ENCODE measurements at places on chromosomes 3 and 15.

DNA sequence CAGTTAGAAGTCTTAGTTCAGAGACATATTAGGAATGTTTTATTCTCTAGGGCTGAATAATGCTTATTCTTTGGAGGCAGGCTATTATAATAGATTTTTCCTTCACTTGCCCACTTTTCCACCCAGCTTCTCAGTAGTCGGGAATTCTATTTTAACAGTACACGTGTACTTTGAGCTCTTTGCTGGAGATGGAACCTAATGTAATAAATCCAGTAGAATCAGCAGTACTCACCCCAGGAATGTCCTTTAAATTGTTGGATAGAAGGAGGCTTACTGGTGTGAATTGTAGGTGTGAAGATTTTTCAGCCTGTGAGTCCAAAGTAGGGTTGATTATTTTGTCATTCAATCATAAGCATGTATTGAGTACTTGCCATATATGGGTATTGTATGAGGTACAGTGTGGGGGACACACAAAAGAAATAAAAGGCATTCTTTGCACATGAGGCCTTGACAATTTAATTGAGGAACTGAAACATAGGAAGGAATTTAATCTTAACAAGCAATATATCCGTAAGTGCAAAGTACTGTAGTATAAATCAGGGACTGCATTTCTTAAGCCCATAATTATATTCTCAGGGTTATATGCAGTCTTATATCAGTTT, 29.5 kb upstream of the MGA start:
- no peak for DNase-seq

DNA sequence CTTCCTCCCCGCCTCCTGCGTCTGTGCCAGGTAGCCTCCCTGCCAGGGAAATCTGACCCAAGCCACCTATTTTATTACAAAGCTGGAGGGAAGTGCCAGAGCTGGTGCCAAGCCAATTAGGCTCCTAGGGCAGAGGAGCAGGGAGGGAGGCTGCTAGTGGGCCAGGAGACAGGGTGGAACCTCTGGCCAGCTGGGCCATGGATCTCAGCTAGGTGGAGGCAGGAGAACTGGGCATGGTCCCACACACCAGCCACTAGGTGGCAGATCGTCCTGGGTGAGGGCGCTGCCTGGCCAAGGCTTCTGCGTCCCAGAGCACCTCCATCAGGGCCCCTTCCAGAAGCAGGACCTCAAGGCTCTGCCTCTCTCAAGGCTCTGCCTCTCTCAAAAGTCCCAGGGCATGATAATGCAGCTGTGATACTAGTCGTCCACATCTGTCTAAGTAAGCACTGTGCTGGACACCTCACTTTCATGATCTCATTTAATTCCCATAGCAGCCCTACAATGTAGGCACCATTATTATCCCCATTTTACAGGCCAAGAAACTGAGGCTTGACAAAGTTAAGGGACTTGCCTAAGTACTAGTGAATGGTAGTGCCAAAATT, 4.5 kb upstream of the RFT1 start:
- DNase-seq = peak; percentile 34

DNA sequence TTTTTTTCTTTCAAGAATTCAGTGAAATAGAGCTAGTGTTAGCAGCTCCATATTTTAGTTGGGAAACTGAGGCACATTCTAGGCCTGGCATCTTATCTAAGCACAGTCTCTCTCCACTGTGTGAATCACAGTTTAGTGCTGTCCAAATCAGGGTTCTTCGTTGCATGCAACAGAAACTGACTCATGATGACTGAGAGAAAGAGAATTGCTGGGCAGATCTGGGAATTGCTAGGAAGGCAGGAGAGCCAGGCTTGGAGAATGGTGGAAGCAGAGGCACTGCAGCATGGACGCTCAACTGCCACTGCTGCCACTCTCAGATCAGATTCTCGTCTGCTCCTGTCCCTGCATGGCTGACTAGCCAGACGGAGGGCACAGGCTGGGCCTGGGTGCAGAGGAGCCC, 40.7 kb upstream of the CHST2 start:
- DNase-seq = no peak

GRCh38 chr3:60630953-60631352, 620.3 kb downstream of the FHIT start:
- no peak for DNase-seq
